ENCODE measurements at places on chromosomes 6 and 20.

DNA sequence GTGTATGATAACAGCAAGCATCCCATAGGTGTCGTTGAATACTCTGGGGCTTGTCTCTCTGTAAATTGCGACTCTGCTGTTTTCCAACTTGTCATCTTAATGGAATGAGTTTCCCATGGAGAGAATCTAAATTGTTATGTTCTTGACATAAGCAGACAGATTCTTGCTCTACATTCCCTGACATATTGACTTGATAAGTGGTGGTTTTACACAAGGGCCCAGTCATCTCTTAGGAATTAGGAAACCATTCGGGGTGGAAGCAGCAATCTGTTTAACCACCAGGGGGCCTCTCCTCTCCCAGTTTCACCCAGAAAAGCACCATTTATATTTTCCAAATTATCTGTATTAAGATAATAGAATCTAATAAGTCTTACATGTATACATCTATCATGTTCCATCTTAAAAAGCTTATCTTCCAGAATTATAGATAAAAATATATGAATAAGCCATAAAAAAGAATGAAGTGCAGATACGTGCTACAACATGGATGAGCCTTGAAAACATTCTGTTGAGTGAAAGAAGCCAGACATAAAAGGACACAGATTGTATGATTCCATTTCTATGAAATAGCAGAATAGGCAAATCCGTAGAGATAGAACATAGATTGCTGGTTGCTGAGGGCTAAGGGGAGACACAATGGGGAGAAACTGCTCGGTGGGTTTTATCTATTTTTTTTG is 23.1 kb upstream of the MROH8 start:
- DNase-seq, result no peak

GRCh38 chr20:20821484-20822260 is 109.2 kb upstream of the RALGAPA2 start:
- no peak for DNase-seq

DNA sequence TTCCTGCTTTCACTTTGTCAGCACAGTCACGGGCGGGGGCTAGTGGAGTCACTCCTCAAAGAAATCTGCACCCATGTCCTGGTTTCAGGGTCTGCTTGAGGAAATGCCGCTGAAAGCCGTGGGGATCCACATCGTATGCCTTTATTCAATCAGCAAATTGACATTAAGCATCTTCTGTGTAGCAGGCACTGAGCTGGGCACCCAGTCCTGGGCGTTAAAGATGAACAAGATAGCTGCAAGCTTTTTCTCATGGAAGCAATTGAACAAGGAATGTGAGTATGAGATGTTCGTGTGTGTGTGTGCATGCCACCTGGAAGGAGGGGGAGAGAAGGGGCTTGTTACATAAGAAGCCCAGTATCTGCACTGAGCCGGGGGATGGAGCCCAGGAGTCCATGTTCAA is 243.9 kb downstream of the SMOC2 start:
- no peak for DNase-seq

- no peak for DNase-seq
Measured at GRCh38 chr6:16238963-16239797, 793 bp downstream of the GMPR start.

GRCh38 chr6:118134206-118134605 is 227.1 kb downstream of the SLC35F1 start:
- no peak for DNase-seq

DNA sequence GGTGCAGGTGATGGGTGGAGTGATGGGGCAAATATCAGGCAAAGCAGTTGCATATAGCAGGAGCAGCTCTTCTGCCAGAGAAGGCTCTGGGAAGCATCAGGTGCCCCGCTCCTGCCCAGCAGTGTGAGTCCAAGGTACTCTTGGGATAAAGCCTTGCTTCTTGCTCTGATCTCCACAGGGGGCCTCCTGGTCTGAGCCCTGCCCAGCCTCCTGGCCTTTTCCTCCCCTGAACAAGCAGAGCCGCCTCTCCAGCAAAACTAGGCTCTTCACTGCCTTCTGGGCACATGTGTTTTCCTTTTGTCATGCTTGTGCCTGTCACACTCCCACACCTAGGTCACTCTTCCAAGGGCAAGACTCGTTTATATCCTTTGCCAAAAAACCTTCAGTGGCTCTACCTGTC is 34.3 kb downstream of the SIRPA start:
- no peak for DNase-seq

GRCh38 chr6:36984581-36985416 is 1.2 kb downstream of the MTCH1 start:
- DNase-seq, result no peak

- no peak for DNase-seq
Measured at GRCh38 chr20:56774873-56775272, 145.8 kb downstream of the TFAP2C start.

GRCh38 chr6:148316308-148316707 is 26.3 kb upstream of the SASH1 start:
- no peak for DNase-seq
